Midbrain (tissue), 1 donor: ENCODE measurements at places on chromosomes 1 and 21.

DNA sequence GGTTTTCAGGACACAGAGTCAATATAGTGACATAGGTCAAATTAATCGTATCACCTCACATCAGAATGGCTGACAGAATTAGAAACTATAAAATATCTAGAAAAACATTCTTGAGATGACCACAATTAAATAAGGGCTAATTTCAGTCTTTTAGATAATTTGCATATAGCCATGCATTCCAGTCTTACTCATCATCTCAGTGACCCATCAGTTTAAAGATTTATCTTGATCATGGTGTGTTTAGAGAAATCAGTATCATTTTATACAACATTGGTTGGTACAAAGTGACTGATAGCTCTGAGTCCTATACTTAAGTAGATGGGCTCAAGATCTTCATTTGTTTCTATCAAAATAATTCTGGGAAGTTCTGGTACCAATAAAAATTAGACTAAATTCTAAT, 262.3 kb upstream of the SNX7 start:
- no peak for DNase-seq

GRCh38 chr1:53769780-53770179, 30.8 kb upstream of the GLIS1 start:
- DNase-seq, result no peak

DNA sequence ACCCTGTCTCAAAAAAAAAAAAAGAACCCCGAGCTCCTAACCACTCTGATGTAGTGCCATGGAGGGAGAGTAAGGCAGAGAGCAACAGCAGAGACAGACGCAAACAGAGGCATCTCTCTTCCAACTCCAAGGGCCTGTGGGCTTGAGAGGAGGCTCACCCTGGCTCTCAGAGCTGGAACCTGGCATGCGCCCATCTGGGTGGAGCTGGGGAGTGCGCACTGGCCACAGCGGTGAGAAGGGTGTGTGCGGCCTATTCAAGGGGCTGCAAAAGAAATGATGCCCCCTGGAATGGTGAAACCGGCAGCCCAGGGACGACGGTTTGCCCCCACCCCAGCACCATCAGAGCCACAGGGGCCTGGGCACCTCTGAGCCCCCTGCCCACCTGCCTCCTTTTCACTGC, 17.6 kb downstream of the COL8A2 start:
- no peak for DNase-seq

DNA sequence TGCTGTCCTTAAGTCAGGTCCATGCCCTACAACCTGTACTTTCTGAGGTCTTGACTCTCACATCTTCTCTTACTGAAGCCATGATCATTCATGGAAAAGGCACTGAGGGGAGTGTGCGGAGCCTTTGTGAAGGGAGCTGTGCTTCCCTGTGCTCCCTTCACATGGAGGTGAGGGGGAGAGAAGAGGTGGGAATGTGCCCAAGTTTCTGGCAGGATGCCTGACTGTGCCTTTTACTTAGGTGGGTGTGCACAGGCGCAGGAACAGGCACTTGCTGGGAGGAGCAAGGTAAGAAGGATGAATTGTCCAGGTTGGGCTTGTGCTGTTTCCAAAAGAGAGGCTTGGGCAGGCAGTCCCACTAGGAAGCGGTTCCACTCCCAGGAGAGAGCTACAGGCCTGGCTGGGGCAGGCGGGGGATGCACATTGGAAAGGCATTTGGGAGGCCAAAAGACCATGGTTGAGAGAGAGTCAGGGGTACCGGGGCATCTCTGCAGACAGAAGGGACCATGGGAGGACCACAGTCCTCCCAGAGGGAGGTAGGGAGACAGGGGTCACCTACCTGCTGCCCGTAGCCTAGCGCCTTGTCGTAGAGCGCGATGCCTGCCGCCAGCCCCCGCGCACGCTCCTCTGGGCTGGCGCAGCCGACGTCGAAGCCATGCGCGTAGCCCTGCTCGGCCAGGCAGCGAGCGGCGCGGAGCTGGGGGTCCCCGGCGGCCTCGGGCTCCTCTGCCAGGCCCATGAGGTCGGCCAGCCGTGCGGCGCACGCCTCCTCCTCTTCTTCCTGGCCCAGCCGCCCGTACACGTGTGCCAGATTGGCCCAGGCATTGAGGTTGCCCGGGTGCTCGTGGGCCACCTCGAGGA, 853 bp downstream of the TTC22 start:
- DNase-seq, result no peak

- no peak for DNase-seq
These were observed 59.2 kb downstream of the HTR6 start for GRCh38 chr1:19723874-19724273.

DNA sequence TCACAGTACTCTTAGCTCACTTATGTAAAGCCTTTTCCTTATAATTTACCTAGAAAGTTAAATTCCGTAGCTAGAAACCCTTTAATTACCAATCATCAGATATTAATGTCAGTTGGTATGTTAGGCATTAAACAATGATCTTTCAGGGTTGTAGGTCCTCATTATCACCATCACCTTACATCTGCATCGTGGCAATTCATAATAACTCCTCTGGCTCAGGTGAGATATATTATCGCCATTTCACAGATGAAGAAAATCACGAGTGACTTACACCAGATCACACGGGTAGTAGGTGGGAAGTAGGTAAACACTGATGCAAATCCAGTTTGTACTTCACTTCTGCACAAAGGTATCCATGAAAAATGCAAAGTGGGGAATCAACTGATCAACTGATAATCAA, 639 bp downstream of the NUP133 start:
- no peak for DNase-seq
